ENCODE measurements at places on chromosomes 3 and 15.

GRCh38 chr3:105906836-105907235 is 38.0 kb upstream of the CBLB start:
- DNase-seq, result peak; percentile 93

- DNase-seq, result no peak
These were observed 70.5 kb downstream of the RPL39L start for GRCh38 chr3:187068787-187069186.

DNA sequence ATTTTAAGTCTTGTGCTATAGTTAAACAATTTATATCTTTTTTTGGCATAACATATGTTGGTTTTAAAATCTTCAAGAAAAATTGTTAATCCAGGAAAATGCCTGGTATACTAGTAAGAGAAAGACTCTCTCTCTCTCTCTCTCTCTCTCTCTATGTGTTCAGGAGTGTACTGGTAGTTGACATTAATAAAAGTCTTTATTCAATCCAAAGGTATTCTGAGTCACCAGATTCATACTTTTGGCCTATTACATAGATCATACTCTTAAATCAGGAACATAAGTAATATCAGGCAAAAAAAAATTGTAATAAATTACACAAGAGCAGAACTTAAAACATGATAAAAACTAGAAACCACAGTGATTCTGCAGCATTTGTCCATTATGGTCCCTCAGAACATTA is 70.2 kb downstream of the TFG start:
- DNase-seq, result peak; percentile 29

- DNase-seq, result peak; percentile 60
These were observed 12.6 kb downstream of the BFSP2 start for GRCh38 chr3:133412183-133413132.

DNA sequence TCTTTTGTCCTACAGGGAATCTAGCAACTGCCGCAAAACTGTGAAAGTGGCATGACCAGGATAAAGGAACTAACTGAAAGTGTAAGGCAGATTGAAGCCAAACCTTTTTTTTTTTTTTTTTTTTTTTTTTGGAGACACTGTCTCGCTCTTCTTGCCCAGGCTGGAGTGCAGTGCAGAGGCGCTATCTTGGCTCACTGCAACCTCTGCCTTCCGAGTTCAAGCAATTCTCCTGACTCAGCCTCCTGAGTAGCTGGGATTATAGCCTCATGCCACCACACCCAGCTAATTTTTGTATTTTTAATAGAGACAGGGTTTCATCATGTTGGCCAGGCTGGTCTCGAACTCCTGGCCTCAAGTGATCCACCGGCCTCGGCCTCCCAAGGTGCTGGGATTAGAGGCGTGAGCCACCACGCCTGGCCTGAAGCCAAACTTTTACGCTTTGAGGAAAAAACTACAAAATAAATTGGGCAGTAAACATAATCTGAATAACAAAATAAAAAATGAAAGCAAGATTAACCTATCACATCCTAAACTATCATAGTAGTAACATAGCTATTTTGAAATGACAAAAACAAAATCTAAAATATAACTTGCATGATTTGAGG is 9.7 kb downstream of the SLTM start:
- DNase-seq, result peak; percentile 29

DNA sequence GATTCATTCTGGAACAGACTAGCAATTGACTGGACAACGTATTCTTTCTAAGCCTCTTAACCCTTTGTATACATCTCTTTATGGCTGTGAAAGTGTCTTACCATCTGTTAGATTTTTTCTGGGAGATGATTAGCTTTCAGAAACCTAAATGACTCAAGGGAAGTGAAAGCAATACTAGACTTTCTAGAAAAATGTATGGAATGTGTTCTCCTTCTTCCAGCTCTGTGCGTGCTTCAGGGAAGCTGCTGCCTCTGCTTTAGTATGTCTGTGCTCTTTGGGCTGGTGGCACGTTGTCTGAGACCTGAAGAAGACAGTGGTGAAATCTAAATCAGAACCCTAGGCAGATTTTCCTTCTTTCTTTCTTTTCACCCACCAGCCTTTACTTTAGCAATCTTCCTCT is 89.5 kb downstream of the ITPR1 start:
- DNase-seq, result peak; percentile 25

DNA sequence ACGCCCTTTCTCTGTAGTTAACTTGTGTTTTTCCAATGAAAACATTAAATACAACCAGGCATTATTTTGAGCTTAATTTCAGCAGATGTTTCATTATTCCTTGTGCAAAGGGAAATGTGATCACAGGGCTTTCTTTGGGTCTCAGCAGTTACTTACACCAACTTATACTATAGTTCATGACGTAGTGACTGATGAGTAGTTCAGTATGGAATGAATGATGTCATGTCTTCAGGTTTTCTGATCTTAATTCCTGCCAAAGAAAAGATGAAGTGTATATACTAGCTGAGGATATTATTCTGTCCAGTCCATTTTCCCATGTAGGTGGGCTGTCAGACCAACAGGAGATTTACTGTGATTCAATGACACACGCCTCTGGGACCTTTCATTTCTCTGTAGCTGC is 61.3 kb downstream of the MYRIP start:
- no peak for DNase-seq

GRCh38 chr3:115903843-115904242 is 280.5 kb downstream of the GAP43 start:
- no peak for DNase-seq

DNA sequence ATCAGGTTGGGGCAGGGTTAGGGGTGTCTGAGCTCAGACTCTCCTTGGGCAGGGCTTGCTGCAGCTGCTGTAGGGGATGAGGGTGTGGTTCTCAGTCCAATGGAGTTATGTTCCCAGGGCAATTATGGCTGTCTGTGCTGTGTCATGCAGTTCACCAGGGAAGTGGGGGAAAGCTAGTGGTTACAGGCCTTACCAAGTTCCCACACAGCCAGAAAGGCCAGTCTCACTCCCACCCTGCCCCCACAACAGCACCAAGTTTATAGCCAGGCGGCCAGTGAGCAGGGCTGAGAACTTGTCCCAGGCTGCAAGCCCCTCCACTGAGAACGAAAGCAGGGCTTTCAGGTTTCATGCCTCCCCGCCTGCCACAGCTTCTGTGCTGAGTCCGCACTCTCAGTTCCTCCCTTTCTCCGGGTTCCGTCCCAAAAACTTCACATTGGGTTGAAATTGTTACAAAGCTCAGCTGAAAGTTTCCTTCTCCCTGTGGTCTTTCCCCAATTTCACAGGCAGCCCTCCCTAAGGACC is 19.6 kb upstream of the CPOX start:
- DNase-seq, result no peak

- peak; percentile 24 for DNase-seq
These were observed 70.6 kb upstream of the STT3B start for GRCh38 chr3:31462050-31462569.

- no peak for DNase-seq
These were observed 31.8 kb downstream of the XXYLT1 start for GRCh38 chr3:195239121-195239520.

DNA sequence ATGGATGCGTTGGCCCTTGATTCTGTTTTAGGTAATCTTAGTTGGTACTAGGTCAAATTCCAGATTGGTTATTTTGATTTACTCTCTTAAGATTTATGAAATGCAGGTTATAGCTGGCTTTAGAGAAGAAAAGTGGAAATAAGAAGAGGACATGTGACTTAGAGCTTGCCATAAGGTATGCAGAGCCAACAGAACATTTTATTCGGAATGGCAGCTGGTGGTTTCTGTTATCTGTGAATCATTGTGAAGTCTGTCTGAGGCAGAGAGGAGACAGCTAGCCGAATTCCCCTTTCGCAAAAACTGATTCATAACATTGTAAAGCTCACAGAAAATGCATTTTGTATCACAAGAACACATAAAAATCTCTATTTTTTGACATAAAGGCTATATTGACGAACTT is 82.1 kb downstream of the FILIP1L start:
- DNase-seq, result peak; percentile 97

DNA sequence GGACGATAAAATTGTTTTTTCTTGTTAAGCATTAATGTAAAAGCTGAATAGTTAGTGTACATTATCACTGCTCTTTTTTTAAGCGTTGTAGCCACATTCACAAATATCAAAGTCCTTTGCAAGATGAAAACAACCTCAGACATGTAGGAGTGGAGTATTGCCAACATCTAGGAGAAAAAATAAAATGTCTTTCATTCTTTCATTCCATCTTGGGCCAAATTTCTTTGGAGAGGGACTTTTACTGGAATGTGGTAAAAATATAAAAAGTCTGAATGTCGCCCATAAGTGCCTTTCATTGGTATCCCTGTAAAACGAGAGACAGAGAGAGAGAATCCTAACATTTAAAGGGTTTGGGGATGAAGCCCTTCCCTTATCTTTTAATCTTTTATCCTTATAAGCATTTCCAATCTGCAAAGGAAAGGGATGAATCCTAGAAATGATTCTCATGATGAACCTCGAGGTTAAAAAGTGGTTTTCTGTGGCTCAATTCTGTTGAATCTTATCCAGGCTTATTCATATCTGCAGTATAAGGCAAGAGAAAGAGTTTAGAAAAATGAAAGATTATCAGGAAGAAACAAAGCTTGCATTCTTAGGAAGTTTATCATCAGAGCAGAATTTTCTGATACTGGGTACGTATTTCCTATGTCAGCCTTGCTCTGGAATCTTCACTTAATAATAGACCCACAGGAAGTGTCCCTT is 1031.7 kb downstream of the MCTP2 start:
- peak; percentile 89 for DNase-seq

DNA sequence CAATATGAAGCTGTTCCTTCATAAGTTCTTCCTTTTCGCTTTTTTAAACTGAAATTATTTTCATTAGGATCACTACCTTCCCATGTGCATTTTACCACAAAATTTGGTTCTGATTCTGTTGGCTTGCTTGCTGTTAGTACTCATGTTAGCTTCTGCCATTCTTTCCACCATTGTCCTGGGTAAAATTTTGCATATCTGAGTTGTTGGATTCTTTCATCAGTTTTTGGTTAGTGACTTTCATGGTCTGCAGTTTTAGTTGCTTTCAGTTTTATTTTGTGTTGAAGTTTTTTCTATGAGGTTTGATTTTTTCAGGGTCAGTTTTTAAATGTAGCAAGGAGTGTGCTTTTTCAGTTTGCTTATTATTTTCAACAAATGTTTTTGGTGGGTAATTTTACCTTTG is 71.9 kb downstream of the SMAD3 start:
- no peak for DNase-seq

- DNase-seq, result peak; percentile 70
These were observed 113.8 kb downstream of the ADAMTSL3 start for GRCh38 chr15:83767741-83768140.

- no peak for DNase-seq
These were observed 18.1 kb downstream of the MYO1E start for GRCh38 chr15:59354417-59355031.

DNA sequence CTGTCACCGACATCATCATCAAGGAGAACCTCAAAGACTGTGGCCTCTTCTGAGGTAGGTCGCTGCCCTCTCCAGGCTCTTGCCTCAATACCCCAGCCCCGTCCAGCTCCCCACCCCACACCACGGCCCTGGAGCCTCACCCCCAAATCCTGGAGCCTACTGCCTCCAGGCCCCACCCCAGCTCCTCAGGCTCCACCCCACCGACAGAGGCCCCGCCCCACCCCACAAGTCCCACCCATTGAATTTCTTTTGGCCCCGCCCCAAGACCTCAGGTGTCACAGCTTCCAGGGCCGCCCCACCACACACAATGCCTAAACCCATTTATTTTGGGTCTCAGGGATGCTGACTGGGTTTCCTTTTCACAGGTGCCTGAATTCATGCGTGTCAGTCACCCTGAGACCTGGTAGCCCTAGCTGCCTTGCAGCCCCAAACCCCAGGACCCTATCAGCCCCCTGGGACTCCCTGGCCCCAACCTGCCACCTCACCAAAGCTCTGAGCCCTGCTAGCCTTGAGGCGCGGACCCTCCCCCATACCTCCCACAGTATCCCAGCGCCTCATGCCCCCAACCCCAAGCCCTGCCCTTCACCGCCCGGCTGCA is 3.6 kb downstream of the GNAT1 start:
- DNase-seq, result no peak

DNA sequence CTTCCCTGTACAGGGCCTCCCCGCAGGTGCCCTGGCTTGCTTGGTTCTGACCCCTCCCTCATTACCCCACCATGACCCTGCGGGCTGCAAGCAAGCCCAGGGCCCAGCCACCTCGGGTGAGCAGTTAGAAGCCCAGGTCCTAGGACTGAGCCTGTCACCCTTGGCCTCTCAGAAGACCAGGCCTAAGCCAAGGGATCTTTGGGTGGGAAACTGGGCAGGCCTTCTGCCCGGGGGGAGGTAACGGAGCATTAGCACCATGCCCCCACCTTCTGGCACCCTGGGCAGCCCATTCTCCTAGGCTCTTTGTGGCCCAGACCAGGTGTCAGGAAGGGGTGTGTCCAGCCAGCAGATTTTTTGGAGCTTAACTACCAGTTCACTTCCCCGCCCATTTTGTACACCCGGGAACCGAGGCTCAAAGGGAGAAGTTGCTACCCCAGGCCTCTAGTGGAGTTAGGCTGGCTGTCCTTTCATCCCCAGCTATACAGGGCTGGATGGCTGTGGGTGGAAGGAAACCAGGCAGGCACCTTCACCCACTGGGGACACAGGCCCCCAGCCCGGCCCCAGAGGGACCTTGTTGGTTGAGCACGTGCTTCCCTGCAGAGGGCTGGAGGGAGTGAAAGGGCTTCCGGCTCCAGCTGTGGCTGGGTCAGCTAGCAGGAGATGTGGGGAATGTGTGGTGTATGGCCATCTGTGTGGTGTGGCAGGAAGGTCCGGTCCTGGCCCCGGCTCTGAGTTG is 1.4 kb downstream of the CSK start:
- DNase-seq, result peak; percentile 18

- no peak for DNase-seq
These were observed 32.6 kb downstream of the ALS2CL start for GRCh38 chr3:46660543-46661523.

- peak; percentile 37 for DNase-seq
These were observed 373.7 kb upstream of the NECTIN3 start for GRCh38 chr3:110697961-110698360.

DNA sequence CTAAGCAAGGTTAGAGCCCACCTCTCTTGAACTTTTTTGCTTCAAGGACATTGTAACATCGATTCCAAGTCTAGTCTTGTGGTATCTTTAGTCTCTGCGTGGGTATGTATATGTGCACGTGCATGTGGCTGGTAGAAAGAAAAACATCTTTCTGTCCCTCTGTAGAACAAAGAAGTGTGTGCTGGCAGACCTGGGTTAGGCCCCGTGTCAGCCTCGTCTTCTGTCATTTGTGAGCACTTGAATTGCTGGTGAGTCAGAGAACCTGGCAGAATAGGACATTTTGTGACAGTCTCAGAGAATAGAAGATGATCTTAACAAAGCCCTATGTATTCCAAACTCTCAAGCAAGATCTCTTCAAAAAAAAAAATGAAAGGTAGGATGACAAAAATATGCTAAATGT is 102.2 kb upstream of the ATP10A start:
- no peak for DNase-seq

GRCh38 chr3:134605556-134605955 is 45.3 kb downstream of the KY start:
- no peak for DNase-seq

DNA sequence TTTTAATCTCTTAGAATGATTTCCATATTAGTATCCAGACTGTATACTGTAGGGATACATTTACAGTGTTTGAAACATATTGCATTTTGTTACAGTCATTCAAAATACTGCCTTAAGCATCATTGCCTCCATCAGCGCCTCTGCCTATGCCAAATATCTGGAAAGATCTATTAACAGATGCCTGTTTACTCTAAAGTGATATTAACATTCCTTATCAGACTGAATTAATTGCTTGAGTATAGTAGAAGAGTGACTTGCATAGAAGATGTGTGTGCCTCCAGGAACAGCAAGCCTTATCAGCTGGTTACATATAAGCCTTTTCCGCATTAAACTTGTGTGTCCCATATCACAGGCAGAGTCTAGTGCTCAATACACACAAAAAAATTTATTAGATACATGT is 379.1 kb downstream of the CADM2 start:
- DNase-seq, result no peak
